A172 (cell line): ENCODE measurements at places on chromosomes 4 and X. TPM values are rescaled to one million over a fixed set of nuclear protein-coding genes. Genes with fewer than 3 reads are reported as not detected.

DNA sequence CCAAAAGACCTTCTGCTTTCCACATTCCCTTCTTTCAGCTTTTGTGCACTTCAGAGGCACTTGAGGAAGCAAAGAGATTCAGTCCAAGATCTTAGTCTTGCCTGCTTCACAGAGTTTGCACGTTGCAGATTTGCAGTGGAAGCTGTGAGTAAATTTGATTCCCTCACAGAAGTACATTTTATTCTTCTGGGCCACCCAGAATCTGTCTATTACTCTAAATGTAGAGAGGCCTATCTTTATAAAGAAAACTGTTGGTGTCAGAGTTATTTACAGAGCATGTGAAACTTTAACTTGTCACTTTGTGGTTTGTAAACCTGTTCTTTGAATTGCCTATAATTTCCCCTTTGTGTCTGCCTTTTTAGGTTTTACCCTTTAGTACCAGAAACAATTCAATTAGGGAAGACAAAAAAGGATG lies 15.5 kb downstream of the SPRY1 start:
- no peak for DNase-seq

GRCh38 chr4:158590306-158590705 lies 68.6 kb downstream of the RXFP1 start:
- DNase-seq, result no peak

- no peak for DNase-seq
These were observed 51.3 kb upstream of the SPRY1 start for GRCh38 chr4:123345137-123345934.

DNA sequence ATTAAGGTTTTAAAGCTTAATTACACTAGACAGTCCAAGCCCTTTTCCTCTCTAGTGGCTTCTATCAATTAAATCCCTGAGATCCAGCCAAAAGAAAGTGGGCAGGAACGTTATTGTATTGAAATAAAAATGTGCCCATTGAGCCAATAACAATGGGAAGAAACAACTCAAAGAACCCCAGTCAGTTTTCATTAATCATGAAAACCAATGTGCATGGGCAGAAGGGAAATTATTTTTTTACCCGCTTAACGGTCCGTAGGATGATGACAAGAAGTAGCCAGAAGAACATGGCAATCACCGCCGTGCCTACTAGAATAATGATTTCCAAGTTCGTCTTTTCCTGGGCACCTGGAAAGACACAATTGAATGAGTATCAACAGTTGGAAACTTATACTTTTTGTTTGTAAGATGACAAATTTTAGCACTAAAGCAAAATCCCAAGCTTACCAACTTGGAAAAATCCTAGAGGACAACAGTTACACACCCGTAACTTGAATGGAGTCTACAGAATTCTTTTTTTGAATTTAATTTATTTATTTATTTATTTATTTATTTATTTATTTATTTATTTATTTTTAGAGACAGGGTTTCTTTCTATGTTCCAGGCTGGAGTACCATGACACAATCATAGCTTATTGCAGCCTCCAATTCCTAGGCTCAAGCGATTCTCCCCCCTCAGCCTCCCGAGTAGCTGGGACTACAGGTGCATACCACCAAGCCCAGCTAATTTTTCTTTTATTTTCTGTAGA lies 26.8 kb downstream of the KDR start:
- no peak for DNase-seq

DNA sequence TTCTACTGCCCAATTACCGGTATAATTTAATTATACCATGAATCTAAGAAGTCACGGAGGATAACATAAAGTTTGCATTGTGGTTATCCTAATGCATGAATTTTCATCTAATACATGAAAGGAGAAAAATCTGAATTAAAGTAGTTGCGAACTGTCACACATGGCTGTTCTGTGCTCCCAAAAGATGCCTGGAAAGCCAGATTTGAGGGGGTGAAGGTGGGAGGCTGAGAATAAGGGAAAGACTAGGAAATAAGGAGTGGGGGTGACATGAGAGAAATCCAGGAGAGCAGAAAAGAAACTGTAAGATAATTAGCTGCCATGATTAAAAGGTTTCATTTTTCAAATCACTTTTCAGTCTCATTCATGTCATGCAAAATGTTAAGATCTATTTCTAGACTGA lies 1582.7 kb downstream of the STIM2 start:
- no peak for DNase-seq

DNA sequence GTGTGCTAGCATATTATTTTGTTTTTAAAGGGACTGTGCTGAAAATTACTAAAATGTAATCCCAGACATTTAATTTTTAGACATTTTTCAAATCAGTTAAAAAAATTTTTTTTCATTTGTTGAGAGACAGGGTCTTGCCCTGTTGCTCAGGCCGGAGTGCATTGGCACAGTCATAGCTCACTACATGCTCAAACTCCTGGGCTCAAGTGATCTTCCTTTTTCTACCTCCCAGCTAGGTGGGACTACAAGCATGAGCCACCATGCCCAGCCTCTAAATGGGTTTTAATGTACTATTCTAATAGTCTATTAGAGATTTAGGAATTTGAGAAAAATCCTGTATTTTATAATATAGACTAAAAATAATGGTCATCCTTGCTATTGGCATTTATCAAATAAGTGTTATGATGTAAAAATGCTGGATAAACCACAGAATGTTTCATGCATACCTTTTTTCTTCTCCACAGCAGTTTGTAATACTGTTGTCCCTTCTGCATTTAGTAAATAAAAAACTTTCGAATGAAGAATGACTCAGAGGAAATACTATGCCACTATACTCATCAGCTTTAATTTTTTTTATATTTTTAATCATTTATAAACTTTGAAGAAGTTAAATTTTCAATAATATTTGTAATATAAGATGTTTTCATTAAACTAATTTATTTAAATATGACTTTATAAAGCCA lies 29.9 kb downstream of the CPEB2 start:
- DNase-seq, result peak; percentile 6

- no peak for DNase-seq
These were observed 122.5 kb upstream of the GALNT7 start for GRCh38 chr4:173046144-173046543.

SCD5 gene
- 11.9 and 16.6 TPM in 2 replicates for total RNA-seq

DNA sequence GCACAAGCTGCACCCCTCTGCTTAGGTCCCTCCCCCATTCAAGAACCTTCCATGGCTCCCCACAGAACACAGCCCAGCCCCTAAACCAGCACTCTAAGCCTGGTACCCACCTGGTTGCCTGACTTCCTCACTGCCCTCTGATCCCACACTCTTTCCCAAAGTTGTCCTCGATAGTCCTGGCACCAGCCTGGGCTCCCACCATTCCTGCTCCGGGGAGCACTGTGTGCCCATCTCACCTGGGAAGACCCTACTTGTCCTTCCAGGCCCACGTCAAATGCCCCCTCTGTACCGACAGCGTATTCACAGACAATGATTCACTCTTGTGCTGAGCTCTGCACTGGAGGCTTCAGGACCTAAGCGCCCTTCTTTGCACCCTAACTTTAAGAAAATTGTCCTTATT lies 40.1 kb downstream of the ABLIM2 start:
- DNase-seq, result no peak

DNA sequence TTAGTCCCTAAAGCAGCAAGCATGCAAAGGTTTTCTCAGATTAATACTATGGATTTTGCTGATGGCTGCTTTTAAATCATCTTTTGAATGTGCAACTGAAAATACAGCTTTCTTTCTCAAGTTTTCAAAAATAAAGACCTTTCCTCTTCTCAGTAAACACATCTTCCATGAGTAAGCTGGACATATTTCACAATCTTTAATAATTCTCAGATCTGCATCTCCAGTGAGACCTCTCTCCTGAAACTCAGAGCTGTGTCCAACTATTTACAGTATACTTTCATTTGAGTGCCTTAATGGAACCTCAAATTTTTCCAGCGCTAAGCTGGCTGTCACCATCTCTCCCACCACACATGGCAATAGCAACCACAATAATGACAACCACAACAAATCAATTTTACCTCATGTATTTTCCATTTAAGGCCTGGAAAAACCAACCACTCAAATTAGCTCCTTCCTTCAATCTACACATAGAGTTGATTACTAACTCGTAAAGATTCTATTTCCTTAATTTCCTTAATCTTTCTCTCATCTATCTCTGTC lies 192.4 kb upstream of the RPL34 start:
- DNase-seq, result no peak

G3BP2 gene
- 97.5 and 102 TPM in 2 replicates for total RNA-seq
